ENCODE measurements at places on chromosomes 2 and 18.

DNA sequence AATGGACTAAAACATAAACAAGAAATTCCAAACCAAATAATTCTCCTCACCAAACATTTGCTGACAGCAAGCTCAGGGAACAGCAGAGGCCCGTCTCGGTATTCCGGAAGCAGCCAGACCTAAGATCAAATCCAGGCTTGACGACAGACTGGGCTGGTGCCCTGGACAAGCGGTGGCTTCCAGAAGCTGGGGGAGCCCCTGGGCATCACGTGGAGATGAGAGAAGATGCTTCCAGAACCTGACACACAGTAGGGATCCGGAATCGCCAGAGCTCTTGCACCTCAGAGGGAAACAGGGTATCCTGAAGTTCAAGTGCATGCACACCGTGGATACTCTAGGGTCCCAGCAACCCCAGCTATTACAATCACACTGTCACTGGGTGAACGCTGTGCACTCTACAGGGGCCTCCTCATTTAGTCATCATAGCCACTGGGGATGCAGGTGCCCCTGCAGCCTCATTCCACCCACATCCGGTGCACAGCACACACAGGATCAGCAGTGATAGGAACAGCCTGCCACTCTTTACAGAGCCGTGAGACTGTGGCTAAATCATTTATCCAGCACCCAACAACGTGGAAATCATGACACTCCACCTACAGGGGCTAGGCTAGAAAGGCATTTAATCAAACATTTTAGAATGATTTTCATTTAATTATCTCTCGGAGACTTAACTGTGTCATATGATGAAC, 102.6 kb downstream of the HDAC4 start:
- peak; percentile 63 for DNase-seq

- no peak for DNase-seq
Measured at GRCh38 chr2:219186754-219187456, 8.8 kb downstream of the RETREG2 start.

DNA sequence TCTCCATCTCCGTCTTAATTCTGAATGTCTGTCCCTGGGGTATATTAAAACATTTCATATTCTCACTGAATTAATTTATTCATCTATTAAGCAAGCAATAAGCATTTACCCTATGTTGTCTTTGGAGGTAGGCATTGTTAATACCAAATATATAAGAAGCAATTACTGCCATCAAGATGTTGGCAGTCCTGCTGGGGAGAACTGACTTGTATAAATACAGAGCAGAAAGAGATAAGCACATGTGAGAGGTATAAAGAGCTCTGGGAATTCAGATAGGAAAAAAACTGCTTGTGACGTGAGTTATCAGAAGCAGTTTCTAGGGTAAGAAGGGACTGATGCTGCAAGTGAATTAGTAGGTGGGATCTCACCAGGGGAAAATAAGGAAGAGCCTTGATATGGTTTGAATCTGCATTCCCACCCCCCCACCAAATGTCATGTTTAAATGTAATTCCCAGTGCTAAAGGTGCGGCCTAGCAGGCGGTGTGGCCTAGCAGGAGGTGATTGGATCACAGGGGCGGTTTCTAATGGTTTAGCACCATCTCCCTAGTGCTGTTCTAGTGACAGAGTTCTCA, 286.8 kb downstream of the RAD51AP2 start:
- DNase-seq, result no peak

DNA sequence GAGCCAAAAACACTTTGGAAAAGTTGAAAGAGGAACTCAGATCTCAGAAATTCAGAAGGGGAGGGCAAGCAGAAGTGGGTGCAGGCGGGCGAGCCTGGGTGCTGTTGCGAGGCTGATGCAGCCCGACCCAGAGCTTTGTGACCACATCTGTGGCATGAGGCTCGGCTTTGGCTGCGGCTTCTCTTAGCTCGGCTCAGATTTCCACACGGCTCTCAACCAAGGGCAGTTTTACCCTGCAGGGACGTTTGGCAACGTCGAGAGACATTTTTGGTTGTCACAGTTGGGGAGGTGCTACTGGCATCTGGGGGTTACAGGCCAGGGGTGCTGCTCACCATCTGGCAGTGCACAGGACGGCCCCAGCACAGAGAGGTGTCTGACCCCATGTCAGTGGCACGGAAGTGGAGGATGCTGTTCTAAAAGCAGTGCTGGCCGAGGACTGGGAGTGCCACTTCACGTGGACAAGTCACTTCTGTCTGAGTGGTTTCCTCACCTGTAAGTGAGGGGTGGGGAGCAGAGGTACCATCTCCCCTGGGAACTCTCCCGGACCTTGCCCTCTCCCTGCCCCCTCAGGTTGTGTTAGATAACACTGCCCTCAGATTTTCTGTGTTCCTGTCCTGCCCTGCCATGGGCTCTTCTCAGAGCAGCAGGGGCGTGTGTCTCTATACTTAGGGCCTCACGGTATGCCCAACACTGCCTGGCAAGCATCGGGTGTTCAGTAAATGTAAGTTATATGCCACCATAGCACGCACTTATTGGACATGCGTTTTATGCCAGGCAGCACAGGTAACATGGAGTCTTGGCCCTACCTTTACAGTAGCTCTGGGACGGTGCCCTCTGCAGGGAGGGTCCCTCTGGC, 48.7 kb upstream of the FAHD2A start:
- DNase-seq, result no peak

GRCh38 chr2:236214376-236214995, 46.3 kb upstream of the GBX2 start:
- DNase-seq, result no peak

DNA sequence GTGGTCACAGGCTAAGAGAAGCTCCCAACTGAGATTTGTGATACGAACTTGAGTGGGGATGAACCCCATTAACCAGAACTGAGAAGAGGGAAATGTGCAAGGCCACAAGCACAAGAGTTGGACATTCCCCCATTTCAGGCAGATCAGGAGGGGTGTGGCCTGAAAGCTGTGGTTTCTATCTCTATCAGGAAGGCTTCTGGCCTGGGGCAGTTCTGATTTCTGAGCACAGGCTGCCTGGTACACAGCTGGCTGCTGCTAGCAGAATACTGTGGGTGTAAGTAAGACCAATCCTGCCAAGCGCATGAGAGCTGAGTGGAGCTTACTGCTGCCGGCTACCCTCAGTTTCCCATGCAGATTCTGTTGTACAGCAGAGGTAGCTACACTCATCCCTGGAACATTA, 484.6 kb downstream of the SATB2 start:
- DNase-seq, result no peak

DNA sequence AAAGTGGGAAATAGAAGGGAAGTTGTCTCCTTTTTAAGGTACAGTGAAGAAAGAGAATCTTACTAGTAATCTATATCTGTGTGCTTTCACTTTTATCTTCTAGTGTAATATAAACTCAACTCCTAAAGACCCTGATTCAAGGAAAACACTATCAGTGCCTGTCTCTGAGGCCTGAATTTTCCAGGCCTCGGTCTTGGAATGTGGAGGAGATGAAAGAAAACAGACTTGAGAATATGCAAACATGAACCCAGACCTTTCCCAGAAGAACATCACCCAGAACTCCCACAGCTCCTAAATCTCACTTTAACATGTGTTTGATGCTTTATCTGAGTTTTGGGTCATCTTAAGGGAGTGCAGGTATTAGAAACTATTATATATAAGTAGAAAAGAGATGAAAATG, 51.8 kb downstream of the EPB41L5 start:
- no peak for DNase-seq

DNA sequence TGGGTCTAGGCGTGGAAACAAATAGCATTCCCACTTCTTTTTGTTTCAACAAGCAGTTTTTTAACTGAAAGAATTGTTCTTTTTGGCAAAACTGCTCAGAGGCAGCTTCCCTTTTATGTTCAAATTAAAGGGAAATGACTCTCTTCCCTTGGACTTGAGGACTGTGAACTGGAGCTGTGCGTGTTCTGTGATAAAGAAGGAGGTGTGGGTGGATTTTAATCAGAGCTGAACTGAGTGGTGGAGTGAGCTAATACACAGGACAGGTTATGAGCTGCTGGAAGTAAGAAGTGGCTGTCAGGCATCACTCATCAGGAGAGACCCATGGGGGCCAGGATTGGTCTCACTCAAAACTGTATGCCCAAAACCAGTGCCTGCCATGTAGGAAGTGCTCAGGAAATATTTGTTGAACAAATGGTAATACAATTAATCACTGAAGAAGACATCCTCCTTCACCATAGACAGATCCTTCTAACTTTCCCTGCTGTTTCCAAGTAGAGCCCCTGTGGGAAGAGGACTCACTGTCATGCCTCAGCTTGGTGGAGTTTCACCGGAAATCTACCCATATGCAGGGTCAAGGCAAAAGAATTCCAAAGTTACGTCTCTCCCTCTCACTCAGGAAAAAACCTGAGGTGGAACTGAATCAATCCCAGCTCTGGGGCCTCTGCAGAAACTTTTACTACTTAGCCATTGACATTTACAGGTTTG, 55.9 kb downstream of the FEZ2 start:
- no peak for DNase-seq

DNA sequence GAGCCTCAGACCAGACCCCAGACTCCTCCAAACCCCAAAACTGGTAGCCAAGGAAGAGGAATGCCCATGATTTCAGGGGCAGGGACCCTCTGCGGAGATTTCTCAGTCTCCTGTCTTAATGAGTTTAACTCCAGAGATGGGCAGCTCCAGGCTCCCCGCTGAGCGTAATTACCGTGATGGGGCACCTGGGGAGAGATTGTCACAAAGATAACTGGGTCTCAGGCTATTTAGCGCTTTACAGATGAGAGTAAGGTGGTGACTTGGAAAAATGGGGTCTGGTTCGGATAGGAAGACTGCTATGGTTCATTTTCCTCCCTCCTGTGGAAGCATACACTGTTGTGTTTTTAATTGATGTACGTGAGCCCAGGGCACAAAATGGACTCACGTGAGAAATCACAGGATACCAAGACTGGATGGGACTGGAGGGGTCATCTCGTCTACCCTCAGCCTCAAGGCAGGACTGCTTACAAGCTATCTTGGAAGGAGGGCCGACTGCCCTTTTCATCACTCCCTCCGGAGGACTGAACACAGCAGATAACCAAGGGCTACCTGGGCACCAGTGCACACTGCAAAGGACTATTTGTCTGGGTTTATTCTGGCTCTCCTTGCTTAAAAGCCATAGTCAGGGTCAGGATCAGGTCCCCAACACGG, 427.8 kb downstream of the ZNF521 start:
- DNase-seq, result no peak

- no peak for DNase-seq
Measured at GRCh38 chr2:179233083-179233490, 31.5 kb downstream of the SESTD1 start.

DNA sequence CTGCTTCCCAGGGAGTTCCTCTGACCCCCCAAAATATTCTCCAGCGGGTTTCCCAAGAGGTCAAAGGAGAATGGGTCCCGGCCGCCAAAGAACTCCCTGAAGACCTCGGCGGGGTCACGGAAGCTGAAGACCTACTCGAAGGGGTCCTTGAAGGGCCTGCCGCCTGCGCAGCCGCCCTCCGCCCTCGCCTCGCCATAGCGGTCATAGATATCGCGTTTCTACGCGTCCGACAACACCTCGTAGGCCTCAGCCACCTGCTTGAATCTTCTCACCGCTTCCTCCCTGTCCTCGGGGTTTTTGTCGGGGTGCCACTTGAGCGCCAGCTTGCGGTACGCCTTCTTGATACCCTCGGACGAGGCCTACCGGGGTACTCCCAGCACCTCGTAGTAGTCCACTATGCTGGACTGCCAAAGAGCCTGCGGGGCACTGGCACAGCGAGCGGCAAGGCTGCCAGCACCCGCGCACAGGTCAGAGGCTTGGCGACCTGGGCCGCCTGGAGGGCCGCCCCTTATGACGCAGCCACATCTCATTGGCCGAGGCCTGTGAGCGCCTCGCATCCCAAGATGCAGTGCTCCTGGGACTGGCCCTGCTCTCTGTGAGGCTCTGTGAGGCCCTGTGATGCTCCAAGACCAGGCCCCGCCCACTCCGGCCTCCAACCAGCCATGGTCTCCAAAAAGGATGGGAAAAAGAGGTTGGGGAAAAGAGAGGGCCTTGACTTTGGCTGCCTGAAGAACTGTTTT, 5.0 kb upstream of the UGT1A1 start:
- DNase-seq, result no peak

- no peak for DNase-seq
Measured at GRCh38 chr2:127535422-127535901, at the start of gene MYO7B. Gene MYO7B (plus strand): TSS chr2:127535683. CDS start chr2:127559723, 24,040 bp downstream.

GRCh38 chr2:190465060-190465459, 56.9 kb downstream of the MFSD6 start:
- DNase-seq, result no peak

GRCh38 chr2:205411558-205411957, 270.7 kb upstream of the NRP2 start:
- no peak for DNase-seq

- no peak for DNase-seq
Measured at GRCh38 chr2:40556293-40556692, 104.4 kb upstream of the SLC8A1 start.

GRCh38 chr2:180559771-180560170, 420.6 kb upstream of the UBE2E3 start:
- no peak for DNase-seq

DNA sequence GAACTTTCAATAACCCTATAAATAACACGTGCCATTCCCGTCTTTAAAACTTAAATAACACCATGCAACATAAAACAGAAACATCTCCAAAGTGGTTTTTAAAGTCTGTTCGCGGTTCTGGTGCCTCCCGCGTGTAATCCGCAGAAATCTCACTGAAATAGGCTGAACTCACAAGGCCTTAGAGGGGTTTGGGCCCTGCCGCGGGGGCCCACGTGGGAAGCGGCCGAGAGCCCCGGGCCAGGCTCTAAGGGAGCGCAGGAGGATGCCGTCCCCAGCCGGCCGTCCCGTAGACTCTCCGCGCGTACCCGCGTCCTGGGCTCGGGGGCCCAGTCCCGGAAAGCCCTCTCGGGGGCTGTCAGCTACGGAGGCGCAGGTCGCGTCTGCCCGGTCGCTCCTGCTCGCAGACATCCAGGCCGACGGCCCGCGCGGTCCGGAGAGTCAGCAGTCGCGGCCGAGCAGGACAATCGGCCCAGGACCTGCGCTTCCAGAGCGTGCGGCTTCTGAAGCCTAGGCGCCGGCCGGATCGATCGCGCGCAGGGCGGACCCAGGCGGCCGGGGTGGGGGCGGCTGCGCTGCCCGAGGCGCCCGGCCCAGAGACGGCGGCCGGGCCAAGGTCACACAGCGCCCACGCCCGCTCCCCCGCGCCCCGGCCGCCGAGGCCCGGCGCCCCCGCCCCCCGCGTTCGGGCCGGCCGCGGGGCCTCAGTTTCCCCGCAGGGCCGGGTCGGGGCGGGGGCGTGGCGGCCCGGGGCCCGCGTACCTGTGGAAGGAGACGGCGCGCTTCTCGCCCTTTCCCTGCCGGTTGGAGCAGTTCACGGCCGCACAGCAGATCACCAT, 558 bp downstream of the THAP4 start:
- peak; percentile 7 for DNase-seq

- no peak for DNase-seq
Measured at GRCh38 chr2:239329284-239329971, 71.4 kb downstream of the HDAC4 start.

- no peak for DNase-seq
Measured at GRCh38 chr2:29751390-29751789, 170.0 kb downstream of the ALK start.
